ENCODE measurements at places on chromosomes 3 and 15.

DNA sequence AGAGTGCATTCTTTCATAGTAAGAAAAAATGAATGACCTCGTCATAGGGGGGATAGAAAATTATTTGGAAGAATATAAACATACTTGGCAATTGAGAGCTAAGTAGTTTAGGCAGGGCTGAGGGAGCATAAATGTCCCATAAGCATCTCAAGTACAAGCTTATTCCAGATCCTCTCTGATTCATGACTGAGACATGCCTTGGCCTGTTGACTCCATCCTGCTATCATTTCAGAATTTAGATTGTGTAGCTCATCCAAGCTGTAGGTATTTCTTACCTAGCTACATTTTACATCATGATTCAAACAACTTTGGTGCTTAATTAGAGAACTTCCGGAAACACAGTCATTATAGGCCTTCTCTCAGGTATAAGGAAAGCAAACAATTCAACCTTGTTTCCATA, 12.3 kb downstream of the POGLUT1 start:
- no peak overlapping the region for H3K27ac ChIP-seq
- H3K4me3 ChIP-seq: no peak overlapping the region
- H3K36me3 ChIP-seq: peaks cover 3% of the 10 kb centered on the region
- DNase-seq: no peak
- no peaks in the 10 kb centered on the region for H3K4me1 ChIP-seq
- H3K27me3 ChIP-seq: no peaks in the 10 kb centered on the region

- no peak overlapping the region for H3K4me3 ChIP-seq
- DNase-seq: no peak
- peaks cover 17% of the 10 kb centered on the region for H3K36me3 ChIP-seq
- H3K27me3 ChIP-seq: no peaks in the 10 kb centered on the region
- no peaks in the 10 kb centered on the region for H3K4me1 ChIP-seq
Measured at GRCh38 chr15:26572602-26573350, 200.1 kb downstream of the GABRB3 start.

GRCh38 chr3:126157083-126157768, 23.2 kb downstream of the ALDH1L1 start:
- H3K27ac ChIP-seq: no peak overlapping the region
- DNase-seq: no peak
- H3K36me3 ChIP-seq: no peaks in the 10 kb centered on the region
- peaks cover 11% of the 10 kb centered on the region for H3K4me1 ChIP-seq

GRCh38 chr3:71149959-71150954, 433.3 kb downstream of the FOXP1 start:
- H3K27me3 ChIP-seq: no peaks in the 10 kb centered on the region
- H3K4me3 ChIP-seq: no peak overlapping the region
- no peak overlapping the region for H3K27ac ChIP-seq
- H3K36me3 ChIP-seq: no peaks in the 10 kb centered on the region
